ENCODE measurements at places on chromosomes 7 and 10.
A peak's percentile ranks its signal among the peaks of the same experiment; 100 is the strongest.

GRCh38 chr7:113122744-113123143, 4.4 kb upstream of the SMIM30 start:
- DNase-seq, result no peak

- DNase-seq, result peak; percentile 74
Observed at GRCh38 chr10:86899670-86900276, 57.6 kb downstream of the MMRN2 start.

DNA sequence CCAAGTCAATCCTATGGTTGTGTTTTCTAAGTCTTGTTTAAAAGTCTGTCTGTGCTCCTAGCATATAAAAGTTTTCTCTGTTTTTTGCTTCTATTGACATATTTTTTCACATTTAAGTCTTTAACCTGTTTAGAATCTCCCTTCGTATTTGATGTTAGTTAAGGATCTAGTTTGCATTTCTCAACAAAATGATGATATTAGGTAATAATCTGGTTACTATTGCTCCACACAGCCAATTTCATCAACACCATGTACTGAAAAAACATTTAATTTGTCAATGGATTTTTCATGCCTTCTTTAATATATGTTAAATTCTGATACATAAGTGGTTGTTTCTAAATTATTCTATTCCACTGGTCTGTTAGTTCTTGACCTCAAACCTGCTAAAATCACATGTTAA, 17.5 kb upstream of the TSGA13 start:
- no peak for DNase-seq

GRCh38 chr10:78148216-78148960, 114.7 kb downstream of the RPS24 start:
- DNase-seq, result no peak

DNA sequence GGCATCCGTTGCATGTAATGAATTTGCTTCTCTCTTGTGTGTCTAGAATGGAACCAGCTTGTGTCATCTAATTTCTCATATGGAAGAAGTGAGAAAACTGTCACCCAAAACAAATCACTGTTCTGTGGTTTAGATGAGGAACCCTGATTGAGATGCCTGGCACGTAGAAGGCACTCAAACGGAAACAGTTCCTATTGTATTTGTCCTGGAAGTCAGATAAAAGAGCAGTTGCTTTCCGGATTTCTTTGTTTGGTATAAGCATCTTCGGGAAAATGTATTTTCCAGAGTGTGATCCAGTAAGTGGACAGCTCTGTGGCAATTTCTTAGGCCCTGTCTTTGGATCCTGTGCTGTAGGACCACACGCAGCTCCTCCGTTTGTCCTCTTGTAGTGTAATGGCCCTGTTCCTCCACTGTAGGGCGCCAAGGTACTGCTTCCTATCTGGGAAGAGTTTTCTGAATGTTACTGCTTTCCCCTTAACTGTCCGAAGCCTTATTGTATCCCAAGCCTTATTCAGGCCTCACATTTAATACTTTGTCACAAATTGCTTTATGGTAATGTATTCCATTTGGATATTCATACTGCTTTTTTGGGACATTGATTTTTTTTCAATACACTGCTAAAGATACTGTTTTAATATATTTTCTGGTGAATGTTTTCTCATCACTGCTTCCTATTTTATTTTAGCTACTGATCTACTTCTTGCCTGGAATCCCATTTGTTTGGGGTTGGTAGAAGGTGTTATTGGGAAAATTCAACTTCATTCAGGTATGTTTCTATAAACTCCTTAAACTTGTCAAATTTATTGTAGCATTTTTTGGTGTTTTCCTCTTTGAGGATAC, 24.8 kb downstream of the INPP5F start:
- peak; percentile 84 for DNase-seq

Measured in iris pigment epithelial cell (primary cell).